ENCODE measurements at places on chromosomes 1 and 21.

DNA sequence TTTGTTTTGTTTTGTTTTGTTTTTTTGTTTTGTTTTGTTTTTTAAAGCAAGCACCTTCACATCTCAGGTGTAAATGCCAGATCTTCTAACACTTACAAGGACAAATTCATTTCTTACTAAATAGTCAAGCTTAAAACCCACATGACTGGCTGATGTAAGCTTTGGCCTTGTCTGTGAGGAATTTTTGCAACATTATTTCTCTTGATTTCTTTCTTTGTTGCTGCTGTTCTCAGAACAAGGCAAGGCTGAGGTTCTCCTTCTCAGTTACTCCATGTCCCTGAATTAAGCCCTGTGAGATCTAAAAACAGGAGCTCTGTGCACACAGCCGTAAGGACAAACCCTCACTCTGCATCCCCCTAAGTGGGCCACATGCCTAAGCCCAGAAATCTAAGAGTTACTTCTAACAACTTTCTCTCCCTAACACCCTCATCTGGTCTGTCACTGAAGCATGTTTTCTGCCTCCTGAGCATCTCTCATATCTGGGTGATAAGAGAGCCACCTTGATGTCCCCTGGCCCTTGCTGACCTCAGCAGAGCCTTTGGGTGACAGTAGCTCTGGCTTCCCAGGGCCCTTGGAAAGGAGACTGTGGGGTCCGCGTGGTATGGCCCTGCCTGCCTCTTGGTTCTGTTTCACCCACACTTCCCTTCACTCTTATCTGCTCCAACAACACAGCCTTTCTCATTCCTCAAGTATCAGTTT lies 81.2 kb upstream of the HOOK1 start:
- no peak for DNase-seq

DNA sequence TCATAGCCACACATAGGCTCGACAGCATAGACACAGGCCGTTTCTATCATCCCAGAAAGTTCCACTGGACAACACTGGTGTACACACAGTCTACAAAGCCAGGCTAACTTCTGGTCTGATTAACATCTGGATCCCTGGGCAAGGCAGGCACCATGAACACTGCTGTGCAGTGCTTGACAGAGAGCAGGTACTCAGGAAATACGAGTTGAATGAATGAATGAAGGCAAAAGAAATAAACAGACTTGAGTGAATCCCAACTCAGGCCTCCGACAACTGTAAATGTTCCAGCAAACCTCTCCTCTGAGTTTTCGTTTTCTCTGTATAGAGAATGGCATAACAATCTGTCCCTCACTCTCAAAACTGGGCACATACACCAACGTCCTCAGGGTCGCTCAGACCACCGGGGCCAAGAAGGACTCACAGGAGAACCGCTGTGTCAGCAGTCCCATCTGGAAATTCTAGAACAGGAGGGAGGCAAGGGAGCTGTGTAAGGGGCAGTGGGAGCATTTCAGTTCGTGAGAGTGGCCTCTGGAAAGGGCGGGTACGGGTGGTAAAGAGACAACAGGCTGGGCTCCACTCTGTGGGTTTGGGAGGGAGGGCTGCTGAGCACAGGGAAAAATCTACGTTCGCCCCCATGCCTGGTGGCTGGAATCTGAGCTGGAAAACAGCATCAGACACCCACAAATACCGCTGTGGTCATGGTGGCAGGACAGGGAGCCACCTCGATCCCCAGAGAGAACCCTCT lies 15.1 kb upstream of the ECE1 start:
- DNase-seq: no peak

- DNase-seq: no peak
Observed at GRCh38 chr1:113041569-113042284, 31.3 kb upstream of the LRIG2 start.

GRCh38 chr21:39016740-39017315 lies 166.4 kb downstream of the PSMG1 start:
- no peak for DNase-seq

All from left forelimb (tissue), 1 donor.